ENCODE measurements at places on chromosomes 4 and X.

GRCh38 chr4:188411805-188412204 is 272.6 kb downstream of the TRIML1 start:
- DNase-seq = no peak

GRCh38 chr4:2486981-2487380 is 18.1 kb downstream of the RNF4 start:
- no peak for DNase-seq

DNA sequence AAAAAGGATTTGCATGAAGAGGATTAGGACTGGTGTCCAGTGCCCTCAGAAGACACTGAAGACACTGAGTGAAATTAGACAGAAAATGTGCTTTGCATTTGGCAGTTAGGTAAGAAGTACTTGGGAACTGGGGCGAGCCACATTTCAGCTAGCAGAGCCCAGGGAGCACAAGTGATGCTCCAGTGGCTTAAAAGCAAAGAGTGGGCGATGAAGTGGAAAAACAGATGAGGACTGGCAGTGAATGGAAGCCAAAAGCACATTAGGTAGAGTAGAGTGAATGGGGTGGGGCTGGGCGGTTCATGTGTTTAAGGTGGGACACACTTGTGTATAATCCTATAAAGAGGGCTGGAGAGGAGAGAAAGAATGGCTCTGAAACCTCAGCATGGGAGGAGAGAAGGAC is 18.4 kb downstream of the DCLK2 start:
- DNase-seq = no peak

GRCh38 chrX:137178392-137178791 is 144.6 kb upstream of the GPR101 start:
- DNase-seq = no peak

GRCh38 chr4:135120195-135120594 is 918.6 kb upstream of the PABPC4L start:
- no peak for DNase-seq

- DNase-seq = no peak
Measured at GRCh38 chr4:48337731-48338130, 3.6 kb upstream of the SLAIN2 start.

DNA sequence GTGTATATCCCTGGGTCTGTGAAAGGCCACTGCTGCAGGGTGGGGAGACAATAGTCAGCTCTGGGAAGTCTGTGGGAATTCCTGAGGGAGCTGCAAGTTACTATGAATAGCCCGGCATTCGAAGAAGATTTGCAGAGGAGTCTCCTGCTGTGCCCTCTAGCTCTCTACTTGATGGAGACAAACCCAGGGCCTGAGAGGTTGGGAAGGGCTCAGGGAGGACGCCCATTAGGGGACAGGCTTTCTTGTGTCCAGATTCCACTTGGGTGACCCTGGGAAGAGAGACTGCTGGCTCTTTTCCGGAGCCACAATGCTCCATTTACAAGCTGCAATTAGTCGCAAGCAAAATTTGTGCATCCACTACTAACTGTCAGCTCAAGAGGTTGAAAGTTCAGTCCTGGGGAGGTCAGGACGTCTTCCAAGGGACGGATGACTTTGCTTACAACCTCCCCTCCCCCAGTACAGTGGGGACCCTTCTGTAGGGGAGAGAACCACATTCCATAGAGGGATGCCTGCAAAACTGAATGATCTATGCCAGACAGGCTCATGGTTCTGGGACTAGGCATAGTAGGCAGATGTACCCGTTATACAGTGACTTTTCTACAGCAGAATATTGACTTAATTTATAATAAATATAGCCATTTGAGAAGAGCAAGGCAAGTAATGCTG is 48.2 kb upstream of the PHOX2B start:
- DNase-seq = no peak

- DNase-seq = no peak
Measured at GRCh38 chr4:132694775-132695174, 454.3 kb upstream of the PCDH10 start.

- DNase-seq = no peak
Measured at GRCh38 chr4:10688846-10689245, 4.3 kb upstream of the CLNK start.

GRCh38 chrX:103101299-103102042 is 8.5 kb upstream of the NXF3 start:
- no peak for DNase-seq

DNA sequence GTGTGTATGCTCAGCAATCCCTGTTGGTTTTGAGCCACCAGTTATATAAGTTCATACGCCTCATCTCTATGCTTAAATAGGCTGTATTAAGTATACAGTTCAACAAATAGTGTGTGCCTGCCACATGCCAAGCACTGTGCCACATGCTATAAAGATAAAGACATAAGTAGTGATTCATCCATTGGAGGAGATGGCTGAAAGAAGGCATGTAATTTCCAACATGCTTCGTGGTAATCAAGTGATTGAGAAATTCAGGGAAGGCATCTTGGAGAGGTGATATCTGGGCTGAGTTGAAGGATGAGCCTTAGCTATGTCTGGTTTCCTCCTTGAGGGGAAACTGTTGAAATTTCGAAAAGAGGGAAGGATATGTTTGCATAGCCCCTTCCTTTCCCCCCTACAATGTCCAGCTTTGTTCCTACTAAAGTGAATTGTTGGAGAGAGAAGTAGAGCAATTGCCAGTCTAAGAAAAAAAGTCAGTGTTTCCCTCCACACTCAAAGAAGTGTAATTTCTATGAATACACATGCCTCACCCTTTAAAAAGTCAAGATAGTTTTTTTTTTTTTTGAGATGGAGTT is 96.5 kb downstream of the ARHGAP10 start:
- DNase-seq = no peak

- no peak for DNase-seq
Measured at GRCh38 chr4:109559625-109559982, 442 bp upstream of the MCUB start.

GRCh38 chrX:96425200-96425599 is 259.4 kb upstream of the DIAPH2 start:
- DNase-seq = no peak

GRCh38 chr4:8893624-8894423 is 22.2 kb upstream of the HMX1 start:
- DNase-seq = no peak

- no peak for DNase-seq
Measured at GRCh38 chrX:107102980-107103379, 15.6 kb downstream of the RBM41 start.

DNA sequence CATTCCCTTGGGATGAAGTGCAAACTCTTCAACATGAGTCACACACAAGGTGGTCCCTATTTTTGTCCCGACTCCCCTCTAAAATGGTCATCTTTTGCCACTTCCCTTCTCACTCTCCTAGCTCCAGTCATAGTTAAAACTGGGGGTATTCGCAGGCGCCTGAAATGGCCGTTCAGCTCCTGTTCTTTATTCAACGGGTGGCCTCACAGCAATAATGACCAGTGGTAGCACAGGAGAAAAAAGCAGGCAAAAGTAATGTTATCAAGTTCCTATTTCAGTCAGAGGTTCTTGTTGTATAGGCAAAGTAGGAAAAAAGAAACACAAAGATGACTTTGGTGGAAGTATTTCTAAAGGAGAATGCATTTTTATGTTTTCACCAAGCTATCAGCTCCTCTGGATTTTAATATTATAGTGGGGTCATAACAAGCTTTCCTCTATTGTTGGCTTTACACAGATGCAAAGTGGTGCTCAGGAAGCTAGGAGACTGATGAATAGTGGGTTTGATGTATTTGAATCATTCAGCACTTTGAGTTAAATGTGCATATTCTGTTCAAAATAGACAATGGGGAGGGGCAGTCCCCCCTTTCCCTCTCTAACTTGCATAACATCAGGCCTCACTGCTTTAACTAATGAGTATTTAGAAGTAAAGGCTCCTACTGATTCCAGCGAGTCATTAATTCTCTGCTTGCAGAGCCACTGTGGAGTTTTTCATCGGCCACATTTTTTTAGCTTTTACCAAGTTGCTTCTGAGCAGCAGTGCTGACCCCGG is 171.2 kb upstream of the NDP start:
- DNase-seq = no peak

DNA sequence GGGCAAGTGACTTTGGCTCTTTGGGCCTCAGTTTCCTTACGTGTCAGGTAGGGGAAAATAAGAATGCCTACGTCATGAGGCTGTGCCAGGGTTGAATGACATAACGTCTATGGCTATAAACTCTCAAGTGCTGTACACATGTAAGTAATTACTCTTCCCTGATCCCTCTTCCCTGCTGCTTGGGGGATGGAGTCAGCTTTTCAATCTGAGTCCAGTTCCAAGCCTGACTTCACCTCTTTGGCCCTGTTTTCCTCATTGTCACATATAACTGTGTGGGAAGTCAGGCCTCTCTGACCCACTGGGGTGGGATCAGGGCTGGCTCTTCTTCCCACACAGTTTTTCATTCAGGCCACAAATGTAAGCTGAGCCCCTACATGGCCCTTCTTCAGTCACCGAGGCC is 11.4 kb upstream of the CITED1 start:
- no peak for DNase-seq

DNA sequence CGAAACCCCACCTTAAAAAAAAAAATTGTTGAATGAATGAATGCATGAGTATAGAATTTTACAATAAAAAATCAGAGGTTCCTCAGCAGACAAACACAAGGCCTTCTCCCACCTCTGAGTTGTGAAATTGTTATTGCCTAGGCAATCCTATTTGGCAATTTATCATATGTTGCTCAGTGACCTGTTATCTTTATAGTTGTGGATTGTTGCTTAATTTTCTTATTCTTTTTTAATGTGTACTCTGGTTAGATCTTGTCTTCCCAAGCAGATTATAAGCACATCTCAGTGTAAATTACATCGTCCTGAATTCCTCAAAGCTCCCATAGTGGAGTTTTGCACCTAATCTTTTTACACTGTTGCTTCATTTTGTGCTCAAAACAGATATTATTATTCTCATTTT is 71.9 kb downstream of the RBM47 start:
- no peak for DNase-seq

- no peak for DNase-seq
Measured at GRCh38 chr4:159055833-159056232, 47.0 kb upstream of the RAPGEF2 start.

GRCh38 chrX:153726286-153727122 is 1.8 kb downstream of the ABCD1 start:
- no peak for DNase-seq

DNA sequence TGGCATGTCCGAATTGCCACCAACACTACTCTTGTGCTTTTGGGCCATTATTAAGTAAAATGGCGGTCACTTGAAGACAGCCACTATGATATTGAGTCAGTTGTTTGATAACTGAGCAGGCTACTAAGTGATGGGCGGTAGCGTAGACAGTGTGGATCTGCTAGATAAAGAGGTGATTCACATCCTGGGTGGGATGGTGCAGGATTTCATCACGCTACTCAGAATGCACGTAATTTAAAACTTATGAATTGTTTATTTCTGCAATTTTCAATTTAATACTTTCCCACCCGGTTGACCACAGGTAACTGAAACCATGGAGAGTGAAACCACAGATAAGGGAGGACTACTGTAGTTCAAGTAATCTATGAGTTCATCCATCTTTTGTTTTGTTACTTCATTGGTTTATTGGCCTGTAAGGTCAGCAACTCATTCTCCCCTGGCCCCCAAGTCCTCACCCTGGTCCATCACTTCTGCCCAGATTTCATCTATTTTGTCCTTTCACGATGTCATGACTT is 2.9 kb downstream of the ARAF start:
- no peak for DNase-seq

DNA sequence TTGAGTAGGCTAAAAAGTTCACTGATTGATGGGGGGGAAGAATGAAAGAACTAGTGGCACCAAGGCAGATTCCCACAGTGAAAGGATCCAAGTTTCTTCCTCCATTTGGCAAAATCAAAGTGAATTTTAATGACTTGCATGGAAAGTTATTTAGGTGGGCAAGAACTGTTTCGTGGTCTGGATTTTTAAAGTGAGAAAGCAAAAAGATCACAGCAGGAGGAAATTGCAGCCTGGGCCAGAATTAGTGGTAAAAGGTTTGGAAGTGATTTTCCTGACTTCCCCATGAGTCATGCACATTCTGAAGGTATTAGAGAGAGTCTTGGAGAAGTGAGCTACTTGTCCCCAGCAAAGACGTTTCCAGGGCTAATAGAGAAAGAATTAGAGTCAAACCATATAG is 207.8 kb downstream of the ANTXR2 start:
- DNase-seq = no peak

- DNase-seq = no peak
Measured at GRCh38 chr4:103403619-103404018, 205.5 kb upstream of the CENPE start.

GRCh38 chr4:94965852-94966251 is 208.1 kb downstream of the BMPR1B start:
- no peak for DNase-seq

DNA sequence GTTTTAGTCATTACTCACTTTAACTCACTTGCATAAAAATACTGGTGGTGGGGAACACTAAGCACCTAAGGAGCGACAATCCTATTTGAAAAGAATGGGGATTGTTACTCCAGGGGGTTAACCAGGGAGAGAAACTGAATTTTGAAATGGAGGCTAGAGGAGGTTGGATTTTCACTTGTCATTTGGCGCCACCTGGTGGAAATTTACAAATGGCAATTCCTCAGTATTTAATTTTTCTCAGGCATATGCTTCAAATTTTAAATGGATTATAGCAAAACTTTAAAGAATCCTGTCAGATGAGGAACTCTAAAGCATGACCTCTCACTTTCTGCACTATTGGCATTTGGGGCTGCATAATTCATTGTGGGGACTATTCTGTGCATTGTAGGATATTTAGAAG is 2.7 kb upstream of the GEMIN8 start:
- peak; percentile 18 for DNase-seq

- DNase-seq = no peak
Measured at GRCh38 chr4:8023696-8024033, 84.0 kb upstream of the AFAP1 start.

- no peak for DNase-seq
Measured at GRCh38 chrX:21394792-21395191, 20.6 kb downstream of the CNKSR2 start.

- no peak for DNase-seq
Measured at GRCh38 chr4:173878701-173879100, 348.7 kb upstream of the HAND2 start.

GRCh38 chrX:349196-349595 is 30.6 kb upstream of the GTPBP6 start:
- DNase-seq = no peak

- DNase-seq = no peak
Measured at GRCh38 chr4:82320351-82320750, 53.4 kb downstream of the HNRNPD start.

DNA sequence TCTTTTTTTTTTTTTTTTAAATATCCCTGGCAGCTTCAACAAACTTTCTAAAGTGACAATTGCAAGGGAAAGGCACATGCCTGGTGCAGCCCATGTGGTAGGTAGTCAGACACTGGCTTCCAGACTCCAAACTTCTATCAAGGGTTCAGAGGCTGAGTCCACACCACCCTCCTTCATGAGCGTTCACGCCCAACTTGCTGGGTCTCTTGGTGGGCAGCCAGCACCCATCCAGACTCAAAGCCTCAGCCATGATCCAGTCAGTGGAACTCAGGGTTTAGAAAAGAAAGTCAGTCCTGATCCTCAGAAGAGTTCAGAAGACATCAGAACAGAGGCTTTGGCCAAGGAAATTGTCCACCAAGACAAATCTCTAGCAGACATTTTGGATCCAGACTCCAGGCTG is 141.5 kb downstream of the SOWAHB start:
- no peak for DNase-seq

- no peak for DNase-seq
Measured at GRCh38 chr4:38060829-38061431, 100.7 kb downstream of the PTTG2 start.

- DNase-seq = no peak
Measured at GRCh38 chr4:124067046-124067445, 645.5 kb downstream of the ANKRD50 start.
